ENCODE measurements at places on chromosomes 13 and 19. TPM values are rescaled to one million over a fixed set of nuclear protein-coding genes. Genes with fewer than 3 reads are reported as not detected.
A peak's percentile ranks its signal among the peaks of the same experiment; 100 is the strongest.

GRCh38 chr13:27599845-27600553 is 20.3 kb downstream of the LNX2 start:
- ATAC-seq, result peak; percentile 80

DNA sequence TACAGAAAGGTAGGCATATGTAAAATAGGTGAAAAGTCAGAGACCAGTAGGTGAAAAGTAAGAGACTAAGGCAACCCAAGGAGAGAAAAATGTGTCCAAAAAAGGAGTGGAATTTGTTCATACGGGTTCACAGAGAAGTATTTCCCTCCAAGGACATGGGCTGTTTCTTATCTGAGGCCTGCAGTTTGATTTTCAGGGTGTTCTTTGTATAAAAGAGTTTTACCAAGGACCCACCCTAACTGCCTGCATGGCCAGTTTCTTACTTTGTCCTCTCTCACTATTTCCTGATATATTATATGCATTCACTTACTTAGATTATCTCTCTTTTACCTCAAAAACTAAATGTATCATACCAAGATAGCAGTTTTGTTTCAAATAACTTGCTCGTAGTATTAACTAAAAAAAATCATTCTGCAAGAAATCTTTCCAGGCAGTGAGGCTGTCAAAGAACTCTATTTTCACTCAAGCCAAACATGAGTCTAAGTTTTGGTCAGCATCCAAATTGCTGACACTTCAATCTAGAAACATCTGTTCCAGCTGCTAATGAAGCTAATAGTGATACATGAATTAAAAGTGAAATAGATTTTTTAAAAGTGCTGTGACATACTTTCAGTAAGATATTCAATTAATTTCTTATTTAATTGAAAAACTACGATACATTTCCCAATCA is 141.4 kb upstream of the SGCG start:
- no peak for ATAC-seq

DNA sequence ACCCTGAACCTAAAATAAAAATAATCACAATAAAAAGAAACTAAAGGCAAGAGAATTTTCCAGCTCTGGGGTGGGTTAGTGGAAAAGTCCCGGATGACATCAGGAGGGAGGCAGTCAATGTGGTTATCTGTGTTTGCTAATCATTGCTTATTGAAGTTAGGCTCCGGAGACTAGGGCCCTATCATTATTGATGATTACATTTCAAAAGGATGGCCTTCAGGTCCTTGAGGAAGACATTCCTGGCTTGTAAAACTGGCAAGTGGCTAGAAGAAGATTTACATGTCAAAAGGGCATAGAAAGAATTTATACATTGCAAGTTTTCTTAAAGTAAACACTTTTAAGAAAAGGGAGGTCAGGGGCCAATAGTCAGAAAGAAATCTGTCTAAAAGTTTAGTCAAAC is 123.4 kb downstream of the POSTN start:
- ATAC-seq, result no peak

GRCh38 chr19:870963-871401 is 11.5 kb downstream of the CFD start:
- ATAC-seq, result no peak

Gene ZNF440
- 12.3 TPM for total RNA-seq

Gene APLP1
- 11.3 TPM for total RNA-seq

DNA sequence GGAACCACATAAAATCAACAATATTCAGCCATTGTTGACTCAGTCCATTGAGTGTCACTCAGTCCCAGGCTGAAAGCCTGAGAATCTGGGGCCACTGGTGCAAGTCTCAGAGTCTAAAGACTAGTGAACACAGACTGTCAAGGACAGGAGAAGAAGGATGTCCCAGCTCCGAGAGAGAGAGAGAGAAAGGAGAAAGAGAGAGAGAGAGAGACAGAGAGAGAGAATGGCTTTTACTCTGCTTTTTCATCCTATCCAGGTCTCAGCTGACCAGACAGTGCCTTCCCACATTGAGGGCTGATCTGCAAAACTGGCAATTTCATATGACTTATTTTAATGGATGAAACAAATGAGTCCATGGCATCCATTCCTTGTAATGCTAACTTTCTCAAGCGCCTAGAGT is 984.1 kb downstream of the UQCRFS1 start:
- ATAC-seq, result no peak

GRCh38 chr19:18562086-18562485 is 4.4 kb downstream of the KXD1 start:
- no peak for ATAC-seq

Gene NLRP7
- total RNA-seq, result 0.19 TPM

GRCh38 chr13:85608255-85608829 is 190.9 kb downstream of the SLITRK6 start:
- no peak for ATAC-seq

GRCh38 chr19:5703819-5704818 is 14.0 kb downstream of the RPL36 start:
- ATAC-seq, result no peak

Gene IL11
- total RNA-seq, result 0.40 TPM

Gene F7
- 0.22 TPM for total RNA-seq

Gene OVOL3
- not detected for total RNA-seq

- no peak for ATAC-seq
Observed at GRCh38 chr19:33306853-33307792, 4.8 kb upstream of the CEBPA start.

DNA sequence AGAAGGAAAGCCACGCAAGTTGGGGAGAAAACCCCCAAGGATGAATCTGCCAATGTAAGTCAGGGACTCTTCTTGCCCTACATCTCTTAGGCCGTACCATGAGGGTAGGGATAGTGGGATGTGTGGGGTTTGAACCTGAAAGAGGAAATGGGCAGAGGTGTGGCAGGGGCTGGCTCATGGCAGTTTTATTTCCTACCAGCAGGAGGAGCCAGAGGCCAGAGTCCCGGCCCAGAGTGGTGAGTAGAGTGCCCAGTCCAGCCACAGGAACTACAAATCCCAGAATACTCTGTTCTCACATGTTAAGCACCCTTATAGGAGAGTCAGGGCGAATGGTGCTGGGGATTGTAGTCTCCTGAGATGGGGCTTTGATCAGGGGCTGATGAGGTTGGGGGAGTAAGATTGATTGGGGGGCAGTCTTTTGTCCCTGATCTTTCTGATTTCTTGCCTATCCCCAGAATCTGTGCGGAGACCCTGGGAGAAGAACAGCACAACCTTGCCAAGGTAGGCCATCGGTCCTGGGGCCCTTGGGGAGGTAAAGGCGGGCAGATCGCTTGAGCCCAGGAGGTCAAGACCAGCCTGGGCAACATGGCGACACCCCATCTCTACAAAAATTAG is 16.5 kb downstream of the VASP start:
- peak; percentile 96 for ATAC-seq

- ATAC-seq, result no peak
Observed at GRCh38 chr19:16227837-16228636, 30.3 kb downstream of the AP1M1 start.

DNA sequence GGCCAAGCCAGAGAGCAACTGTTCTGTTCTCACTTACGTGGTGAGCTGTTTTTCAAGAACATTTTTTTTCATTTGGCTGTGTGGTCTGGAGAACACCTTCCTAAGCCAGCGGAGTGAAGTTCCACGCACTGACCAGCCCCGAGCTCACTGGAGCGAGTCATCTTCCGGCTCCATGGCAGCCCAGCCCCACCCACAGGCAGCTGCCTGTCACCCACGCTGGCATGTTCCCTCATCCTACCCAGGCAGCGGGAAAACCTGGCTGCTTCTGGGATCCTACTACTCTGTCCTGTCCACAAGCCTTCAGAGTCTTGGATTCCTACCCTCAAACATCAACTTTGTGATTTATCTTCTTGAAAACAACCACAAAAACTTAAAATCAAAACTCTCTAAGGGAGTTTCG is 76.2 kb downstream of the GGACT start:
- ATAC-seq, result peak; percentile 45

DNA sequence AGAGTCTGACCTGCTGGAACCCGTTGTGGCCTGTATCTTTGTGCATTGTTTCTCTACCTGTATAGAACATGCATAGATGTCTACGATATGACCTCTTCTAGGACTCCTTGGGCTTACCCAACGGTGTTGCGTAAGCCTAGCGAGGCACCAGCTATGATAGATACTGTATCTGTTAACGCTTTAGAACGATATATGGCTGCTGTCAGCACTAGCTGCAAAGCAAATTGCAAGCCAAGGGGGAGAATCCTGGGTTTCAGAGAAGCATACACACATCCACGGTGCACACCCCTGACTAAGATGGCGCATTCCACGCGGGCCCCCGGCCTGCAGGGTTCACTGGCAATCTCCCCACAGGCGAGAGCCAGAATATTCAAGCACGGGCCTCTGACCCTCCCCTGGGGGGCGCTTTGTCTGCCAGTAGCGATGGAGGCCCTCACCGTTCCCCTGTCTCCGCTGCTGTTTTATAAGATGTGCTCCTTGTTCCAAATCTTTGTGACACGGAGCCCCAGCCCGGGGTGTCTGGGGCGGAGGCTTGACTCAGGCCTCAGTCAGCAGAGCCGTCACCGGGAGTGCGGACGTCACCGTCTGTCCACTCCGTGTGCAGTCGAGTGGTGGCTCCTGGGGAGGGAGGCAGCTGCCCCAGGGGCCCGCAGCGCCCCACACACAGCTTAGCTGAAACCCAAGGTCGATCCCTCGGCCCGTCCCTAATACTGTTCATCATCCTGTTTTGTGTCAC is 12.9 kb upstream of the RPS15 start:
- ATAC-seq, result peak; percentile 25

Gene ICAM5
- 8.1 TPM for total RNA-seq

- no peak for ATAC-seq
Observed at GRCh38 chr13:102395174-102395573, 6.7 kb downstream of the FGF14 start.

Gene SHISA7
- total RNA-seq, result 0.42 TPM

GRCh38 chr13:45702869-45703391 is 810 bp downstream of the CBY2 start:
- no peak for ATAC-seq

Gene PSPC1
- 60.3 TPM for total RNA-seq

DNA sequence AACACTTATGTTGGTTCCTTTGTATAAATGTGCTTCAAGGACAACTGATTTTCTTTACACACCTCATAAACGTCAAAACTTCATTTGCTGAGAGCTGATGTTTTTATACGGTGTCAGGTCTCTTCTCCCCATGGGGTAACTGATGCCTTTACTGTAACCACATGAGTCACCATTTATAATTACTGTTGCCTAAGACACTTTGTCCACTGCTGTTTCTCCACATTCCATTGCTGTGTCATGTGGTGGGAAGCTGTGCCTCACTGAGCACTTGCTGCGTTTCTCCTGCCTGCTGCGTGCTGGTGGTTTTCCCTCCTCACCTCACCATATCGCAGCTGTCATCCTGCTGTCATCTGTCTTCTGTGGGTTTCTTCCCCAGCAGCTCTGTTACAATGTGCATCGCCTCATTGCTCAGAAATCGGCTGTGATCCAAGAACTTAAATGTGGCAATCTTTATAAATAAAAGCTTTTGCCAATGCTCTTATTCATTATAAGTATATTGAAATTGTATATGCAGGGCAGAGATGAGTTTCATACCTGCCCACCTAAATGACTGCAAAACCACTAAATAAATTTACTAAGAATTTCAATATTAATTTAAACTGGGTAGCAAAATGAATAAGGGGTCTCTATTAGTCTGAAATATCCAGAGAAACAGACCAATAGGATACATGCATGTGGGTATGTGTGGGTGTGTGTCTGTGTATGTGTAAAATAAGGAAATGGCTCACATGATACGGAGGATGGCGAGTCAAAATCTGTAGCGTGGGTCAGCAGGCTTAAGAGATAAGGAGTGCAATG is 547.0 kb upstream of the SLITRK5 start:
- ATAC-seq, result peak; percentile 100

DNA sequence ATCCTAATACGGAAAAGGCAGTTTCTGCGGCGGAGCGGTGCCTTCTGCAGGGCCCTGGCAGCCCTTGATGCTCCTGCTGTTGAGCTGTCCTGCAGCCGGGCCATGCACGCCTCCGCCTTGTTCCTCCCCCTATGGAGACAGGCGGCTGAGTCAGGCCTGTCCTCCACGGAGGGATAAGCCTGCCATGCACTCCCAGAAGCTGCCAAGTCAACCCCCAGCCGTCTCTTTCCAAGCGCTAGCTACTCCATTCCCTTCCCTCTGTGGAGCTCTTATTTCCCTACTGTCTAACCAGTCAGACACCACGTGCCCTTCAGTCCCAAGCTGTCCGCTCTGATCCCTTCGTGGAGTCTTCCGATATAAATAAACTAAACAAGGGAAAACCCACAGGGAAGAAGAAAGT is 197.0 kb downstream of the COL4A1 start:
- ATAC-seq, result peak; percentile 49

Gene ALKBH6
- total RNA-seq, result 15.0 TPM

- ATAC-seq, result no peak
Observed at GRCh38 chr13:69389899-69390298, 717.7 kb upstream of the ATXN8OS start.

DNA sequence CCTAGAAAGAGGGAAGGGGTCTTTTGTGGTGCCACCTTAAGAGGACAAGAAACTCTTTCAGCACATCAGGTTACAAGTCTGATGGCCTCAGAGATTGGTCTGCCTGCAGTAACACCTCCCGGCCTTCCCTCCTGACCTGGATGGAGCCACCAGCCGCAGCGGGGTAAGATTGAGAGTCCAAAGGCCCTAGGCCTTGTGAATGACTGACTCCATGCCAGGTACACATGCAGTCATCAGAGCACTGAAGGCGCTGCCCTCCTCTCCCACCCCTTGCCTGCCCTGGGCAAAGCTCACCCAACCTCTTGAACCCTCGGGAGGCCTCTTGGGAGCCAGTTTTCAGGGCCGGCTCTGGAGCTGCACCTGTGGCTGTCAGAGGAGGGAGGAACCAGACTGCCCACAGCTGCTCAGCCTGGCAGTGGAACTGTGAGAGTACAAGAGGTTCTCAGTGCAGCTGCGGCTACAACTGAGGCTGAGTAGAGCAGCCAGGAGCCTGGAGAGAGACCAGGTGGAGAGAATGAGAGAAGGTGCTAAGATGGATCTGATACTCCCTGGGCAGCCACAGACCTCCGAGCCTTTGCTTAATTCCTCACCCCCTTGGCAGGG is 23.8 kb upstream of the C13orf42 start:
- ATAC-seq, result no peak

Gene KIR2DL3
- total RNA-seq, result not detected
